ENCODE measurements at places on chromosomes 4 and X.
A peak's percentile ranks its signal among the peaks of the same experiment; 100 is the strongest.

DNA sequence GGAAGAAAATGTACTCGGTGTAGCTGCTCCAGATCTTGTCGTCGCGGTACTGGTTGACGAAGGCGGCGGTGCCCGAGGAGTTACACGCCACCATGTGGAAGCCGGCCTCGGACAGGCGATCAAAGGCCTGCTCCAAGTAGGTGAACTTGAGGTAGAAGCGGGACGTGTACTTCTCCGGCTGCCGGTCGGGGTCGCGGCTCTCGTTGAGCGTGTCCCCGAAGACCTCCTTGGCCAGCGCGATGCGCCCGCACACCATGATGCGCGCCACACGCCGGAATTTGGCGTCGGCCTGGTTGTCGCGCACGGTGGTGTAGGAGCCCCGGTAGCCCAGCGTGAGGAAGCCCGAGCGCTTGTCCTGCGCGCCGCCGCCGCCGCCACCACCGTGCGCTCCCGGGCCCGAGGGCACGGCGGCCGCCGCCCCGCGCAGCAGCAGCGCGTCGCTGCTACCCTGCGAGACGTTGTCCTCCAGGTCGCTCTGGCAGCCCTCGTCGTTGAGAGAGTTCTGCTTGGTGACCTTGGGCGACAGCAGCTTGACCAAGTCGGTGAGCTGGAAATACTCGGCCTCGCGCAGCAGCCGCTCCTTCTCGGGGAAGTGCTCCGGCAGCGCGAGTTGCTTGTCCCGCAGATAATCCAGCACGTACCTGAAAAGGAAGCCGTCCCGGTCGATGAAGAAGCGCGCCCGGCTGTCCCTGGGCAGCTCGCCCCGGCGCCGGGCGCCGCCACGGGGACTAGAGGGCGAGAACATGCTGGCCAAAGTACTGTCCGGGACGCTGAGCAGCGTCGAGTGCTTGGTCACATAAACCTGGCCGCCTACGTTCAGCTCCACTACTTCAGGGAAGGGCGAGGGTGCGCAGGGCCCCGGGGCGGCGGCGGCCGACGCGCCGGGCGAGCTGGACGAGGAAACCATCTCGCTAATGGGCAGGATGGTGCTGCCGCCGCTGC is 775 bp downstream of the KCTD8 start:
- peak; percentile 65 for DNase-seq

DNA sequence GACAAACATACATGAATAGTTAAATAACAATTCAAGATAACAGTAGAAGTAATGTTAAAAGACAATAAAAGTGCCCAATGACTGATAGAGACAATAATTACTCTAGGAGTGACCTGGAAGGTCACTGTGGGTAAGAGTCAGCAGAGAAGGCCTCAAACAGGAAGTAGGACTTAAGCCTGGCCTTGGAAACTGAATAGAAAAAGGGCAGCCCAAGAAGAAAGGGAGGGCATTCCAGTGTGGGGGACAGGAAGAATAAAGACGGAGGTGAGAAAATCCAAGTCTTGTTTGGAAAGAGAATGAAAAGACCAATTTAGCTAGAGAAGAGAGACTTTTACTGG is 6.0 kb downstream of the P2RY4 start:
- no peak for DNase-seq

- DNase-seq: no peak
Observed at GRCh38 chrX:17679261-17679660, 58.0 kb upstream of the SCML1 start.

GRCh38 chr4:159677521-159677920 is 574.6 kb downstream of the RAPGEF2 start:
- no peak for DNase-seq

DNA sequence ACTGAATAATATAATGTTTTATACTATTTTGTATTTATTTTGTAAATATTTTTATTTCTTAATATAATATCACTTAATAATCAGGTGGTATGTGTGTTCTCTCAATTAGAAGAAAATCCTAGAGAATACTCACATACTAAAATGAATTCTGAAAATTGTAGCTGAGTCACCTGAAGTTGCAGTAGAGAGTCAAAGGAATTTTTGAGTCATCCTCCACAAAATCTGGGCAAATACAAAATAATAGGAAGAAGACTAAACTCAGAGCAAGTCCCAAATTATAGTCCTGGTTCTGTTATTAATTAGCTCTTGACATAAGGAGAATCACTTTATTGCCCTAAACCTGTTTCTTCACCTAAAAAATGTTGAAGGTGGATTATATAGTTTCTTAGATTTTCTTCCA is 57.8 kb downstream of the SPATA4 start:
- no peak for DNase-seq

GRCh38 chrX:2314831-2315365 is 185.9 kb downstream of the DHRSX start:
- DNase-seq: no peak

DNA sequence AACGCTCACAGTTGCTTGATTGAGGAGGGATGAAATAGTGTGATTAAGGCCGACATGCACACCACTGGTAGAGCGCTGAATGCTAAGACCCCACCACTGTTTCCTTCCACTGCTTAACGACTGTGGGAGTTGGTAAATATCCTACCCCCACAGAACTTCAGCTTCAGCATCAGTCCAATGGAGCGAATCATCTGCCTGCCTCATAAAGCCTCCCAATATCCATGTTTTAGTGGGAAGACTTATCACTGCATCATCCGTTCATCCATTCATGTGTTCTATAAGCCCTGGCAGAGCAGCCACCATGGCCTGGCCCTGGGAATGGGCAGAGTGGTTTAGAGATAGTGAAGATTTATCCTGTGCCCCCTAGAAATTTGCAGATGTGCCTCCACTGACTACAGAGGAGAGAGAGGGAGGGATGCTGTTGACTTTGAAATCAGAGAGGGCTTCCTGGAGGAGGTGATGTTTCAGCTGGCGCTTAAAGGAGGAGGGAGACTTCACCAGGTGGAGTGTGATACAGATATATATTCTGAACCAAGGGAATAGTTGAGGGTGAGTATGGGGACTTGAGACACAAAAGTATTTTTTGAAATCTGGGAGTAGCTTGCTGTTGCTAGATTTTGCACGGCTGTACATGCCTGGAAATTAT is 71.9 kb upstream of the STX18 start:
- no peak for DNase-seq

DNA sequence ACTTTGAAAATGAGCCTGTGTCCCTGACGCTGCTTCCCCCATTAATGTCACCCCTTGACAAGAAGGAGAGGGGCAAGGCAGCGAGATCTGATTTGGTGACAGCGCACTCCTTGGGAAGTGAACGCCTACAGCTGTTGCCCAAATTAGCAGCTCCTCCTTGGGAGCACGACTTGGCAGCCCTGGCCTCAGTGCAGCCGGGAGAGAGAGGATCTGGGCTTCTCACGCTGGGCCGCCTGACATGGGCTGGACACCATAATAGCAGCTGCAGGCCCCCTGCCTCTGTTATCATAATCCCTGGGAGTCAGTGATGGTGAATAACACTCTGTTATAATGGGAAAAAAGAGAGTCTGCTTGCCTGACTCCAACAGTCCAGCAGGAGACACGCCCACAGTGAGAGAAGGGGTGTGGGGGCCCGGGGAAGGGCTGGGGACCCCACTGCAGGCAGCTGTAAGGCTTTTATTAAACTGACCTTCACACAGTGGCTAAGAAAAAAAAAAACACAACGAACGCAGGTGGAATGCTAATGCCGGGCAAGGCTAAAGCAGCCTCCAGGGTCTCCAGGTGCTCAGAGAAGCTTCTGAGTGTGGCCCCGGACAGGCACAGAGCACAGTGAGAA is 73.3 kb downstream of the PSAPL1 start:
- DNase-seq: no peak

- DNase-seq: no peak
Observed at GRCh38 chr4:74632634-74633033, 161.7 kb downstream of the BTC start.

- DNase-seq: no peak
Observed at GRCh38 chr4:140242357-140243277, 88.6 kb upstream of the MAML3 start.

DNA sequence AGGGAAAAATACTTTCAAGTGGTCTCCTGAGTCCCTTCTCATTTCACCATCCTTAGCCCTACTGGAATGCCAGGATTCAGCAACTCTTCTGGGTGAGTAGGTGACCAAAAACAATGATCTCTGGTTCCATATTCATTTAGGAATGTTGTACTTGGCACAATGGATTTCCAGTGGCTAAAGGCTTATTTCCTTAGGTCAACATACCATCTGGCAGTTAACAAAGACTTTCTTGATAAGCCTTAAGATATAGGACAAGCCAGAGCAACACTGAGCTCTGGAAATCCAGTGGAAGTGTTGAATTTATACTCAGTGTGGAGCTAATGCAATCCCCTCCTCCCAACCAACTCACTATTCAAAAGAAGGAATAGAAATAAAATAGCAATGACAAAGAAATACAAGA is 139.4 kb upstream of the EMCN start:
- no peak for DNase-seq

- DNase-seq: no peak
Observed at GRCh38 chr4:173517781-173518424, 12.1 kb downstream of the HAND2 start.

- DNase-seq: peak; percentile 17
Observed at GRCh38 chrX:123184219-123184865, at the start of gene GRIA3. Gene GRIA3 (plus strand): TSS chrX:123184278. CDS start chrX:123184536, 258 bp downstream.

DNA sequence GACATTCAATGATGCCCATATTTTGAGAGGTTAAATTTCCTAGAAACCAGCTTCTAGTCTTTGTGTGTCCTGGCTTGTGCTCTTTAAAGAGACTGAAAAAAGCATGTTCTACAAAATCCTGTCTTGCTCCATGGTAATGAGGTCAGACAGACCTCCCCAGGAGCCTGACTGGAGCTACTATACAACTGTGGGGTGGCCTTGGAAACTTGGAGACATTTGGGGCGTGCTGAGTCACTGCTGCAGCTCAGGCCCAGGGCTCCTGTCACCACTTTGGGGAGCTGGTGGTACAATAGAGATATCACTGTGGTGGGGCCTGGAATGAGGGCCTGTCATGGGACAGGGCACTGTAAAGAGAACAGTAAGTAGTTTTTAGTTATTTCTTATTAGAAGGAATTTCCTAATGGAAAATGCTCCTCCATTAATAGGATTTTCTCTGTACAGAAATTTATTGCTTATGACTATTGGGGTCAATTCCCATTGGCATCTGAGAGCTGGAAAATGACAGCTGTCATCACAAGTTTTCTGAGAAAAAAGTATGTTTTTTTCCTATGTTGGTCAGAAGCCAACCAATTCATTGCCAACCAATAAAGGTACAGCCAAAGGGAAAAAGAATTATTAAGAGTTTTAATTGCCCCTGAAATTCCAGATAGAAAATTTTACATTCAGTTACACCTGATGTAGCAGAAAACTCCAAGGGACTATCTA is 207.4 kb upstream of the JADE1 start:
- no peak for DNase-seq

DNA sequence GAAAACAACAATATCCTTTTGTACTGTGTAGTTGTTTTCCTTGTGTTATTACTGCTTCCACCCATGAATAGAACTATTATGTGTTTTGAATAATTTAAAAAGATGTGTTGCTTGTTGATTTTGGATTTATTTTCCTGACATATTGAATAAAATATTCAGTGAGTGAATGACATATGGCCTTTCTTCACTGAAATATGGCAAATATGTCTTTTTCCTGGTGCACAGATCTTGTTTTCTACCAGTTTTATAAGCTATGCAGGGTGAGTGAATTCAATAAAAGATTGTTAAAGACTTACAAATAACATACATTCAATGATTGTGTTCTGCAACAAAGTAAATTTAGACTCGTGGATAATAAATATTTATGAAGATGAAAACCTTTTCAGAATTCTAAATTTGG is 1216.3 kb upstream of the ADGRL3 start:
- no peak for DNase-seq

GRCh38 chr4:38489011-38489861 is 174.8 kb upstream of the KLF3 start:
- DNase-seq: no peak

GRCh38 chrX:121932688-121933087 is 885.3 kb downstream of the GLUD2 start:
- no peak for DNase-seq

DNA sequence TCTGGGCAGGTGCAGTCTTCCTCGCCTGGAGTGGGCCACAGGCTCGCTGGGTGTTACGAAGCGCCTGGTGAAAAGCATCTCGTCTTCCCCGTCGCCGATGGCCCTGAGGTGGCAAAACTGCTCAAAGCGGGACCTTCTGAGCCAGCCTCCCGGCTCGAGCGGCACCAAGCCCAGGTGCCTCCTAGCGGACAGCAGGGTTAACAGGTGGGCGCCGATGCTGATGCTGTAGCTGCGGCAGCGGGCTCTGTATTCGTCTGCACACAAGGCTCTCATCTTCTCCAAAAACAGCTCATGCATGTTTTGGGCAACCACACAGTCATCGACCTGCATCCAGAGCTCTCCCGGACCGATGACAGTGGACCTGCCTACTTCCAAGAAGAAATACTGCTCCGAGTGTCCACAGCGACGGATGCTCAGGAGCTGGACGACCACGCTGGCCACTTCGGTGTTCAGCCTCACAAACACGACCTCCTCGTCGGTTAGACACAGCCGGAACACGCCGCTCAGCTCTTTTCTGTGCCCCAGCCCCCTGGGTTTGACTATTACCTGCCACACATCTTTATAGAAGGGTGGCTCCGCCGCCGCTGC is 1.2 kb downstream of the IRS4 start:
- DNase-seq: no peak

GRCh38 chr4:74715706-74716435 is 78.5 kb downstream of the BTC start:
- no peak for DNase-seq

DNA sequence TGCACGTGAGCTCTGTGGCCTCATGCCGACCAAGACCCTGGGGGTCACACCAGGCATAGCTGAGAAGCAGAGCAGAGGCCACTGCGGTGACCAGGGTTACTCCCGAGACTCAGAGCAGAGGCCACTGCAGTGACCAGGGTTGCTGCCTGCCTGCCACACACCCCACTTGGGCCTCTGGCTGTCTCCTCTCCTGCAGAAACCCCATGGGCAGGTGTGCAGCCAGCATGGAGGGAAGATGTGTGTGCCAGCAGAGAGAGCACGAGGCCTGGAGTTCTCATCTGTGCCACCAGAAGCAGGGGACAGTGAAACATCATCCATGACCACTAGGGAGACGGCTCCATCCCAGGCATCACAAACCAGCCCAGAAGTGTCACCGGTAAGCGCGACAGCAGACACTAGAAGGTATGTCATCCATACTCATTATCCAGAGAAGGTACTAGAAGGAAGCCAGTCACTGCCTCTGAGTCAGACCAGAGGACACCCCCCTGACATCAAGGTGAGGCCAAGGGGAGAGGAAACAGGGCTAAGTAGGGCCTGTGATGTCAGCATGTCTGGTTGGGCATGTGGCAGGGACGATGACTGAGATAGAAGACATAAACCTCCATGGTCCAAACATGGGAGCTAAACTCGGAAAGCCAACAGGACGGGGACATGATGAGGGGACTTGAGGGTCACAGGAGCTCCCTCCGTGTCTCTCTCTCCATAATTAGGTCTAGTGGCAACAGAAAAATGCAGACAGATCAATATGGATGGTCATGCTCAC is 24.2 kb upstream of the SPON2 start:
- no peak for DNase-seq

- DNase-seq: no peak
Observed at GRCh38 chr4:22897520-22898108, 204.9 kb downstream of the GBA3 start.

GRCh38 chr4:56879996-56880395 is 27.7 kb upstream of the REST start:
- DNase-seq: no peak

- peak; percentile 36 for DNase-seq
Observed at GRCh38 chrX:10620121-10620699, at the start of gene MID1. Gene MID1 (minus strand): TSS chrX:10620585. CDS start chrX:10567547, 53,038 bp downstream.

GRCh38 chr4:184262901-184263300 is 45.2 kb upstream of the ENPP6 start:
- no peak for DNase-seq

GRCh38 chr4:52694936-52695335 is 35.8 kb upstream of the USP46 start:
- DNase-seq: no peak

- peak; percentile 42 for DNase-seq
Observed at GRCh38 chr4:140861359-140862176, 105.4 kb upstream of the TBC1D9 start.

Data from amygdala (tissue), 56 donors.